Tibial nerve (tissue), 4 donors: ENCODE measurements at places on chromosomes 2 and 18. TPM values are rescaled to one million over a fixed set of nuclear protein-coding genes. Genes with fewer than 3 reads are reported as not detected.

The CKAP2L gene
- not detected for total RNA-seq

DNA sequence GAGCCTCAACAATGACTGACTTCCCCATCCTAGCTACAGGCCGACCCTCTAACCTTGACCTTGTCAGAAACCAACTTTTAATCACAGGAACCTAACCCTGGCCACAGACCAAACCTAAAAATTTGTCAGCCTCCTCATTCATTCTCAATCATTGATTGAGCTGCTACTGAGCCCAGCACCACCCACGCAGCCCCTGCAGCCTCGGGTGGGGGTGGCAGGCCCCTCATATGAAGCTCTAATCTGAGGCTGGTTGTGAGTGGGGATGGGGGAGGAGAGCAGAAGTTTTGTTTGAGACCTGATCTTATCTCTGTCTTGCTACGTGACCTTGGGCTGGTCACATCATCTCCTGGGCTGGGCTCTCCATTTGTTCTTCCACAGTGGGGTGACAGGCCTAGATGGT lies 99.5 kb upstream of the EPAS1 start:
- no peak for DNase-seq

DNA sequence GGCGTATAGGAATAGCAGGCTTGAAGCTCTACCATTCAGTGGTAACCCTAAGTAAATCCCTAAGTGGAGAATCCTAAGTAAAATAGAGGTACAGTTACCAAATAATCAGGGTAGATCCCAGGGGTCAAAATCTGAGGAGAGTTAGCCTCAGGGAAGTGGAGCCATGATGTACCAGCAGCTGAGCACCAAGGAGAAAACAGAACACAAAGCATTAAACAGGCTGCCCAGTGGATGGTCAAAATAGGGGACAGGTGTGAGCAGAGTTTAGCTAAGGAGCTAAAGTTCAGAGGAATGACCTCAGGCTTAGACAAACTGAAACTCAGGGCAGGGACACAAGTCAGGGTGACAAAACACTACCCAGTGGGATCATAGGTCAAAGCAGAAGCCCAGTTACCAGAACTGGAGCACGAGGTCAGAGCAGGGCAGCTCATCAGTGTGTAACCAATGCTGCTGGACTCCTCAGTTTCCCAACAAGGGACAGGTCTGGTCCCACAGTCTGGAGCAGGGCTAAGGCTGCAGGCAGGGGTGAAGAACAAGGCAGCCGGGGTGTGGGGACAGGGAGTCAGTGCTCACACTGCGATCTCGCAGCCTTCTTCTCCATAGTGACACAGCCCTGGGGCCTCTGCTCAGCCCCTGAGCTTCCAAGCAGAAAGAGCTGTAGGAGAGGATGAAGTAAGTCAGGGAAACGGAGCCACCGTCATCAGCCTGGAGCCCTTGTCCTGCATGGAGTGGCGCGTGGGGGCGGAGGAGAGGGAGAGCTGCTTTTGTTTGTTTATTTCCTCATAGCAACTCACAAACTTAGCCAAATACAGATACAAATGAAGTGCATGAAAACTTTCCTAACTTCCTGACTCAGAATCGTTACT lies 264.0 kb downstream of the MREG start:
- peak; percentile 49 for DNase-seq

DNA sequence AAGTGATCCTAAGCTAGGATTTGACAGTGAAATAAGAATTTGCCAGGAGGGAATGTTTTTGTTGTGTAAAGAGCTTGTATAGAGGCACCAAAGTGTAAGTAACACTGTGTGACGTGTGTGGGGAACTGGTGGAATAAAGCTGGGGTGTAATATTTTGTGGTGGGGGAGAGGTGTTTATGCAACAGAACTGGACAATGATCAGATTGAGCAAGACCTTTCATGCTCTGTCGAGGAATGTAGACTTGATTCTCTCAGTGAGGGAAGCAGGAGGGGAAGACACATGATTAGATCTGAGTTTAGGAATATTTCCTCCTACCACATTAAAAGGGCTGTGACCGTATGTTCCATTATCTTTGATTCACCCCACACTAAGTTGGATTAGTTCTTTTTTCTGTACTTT lies 43.6 kb downstream of the EFEMP1 start:
- DNase-seq = no peak

DNA sequence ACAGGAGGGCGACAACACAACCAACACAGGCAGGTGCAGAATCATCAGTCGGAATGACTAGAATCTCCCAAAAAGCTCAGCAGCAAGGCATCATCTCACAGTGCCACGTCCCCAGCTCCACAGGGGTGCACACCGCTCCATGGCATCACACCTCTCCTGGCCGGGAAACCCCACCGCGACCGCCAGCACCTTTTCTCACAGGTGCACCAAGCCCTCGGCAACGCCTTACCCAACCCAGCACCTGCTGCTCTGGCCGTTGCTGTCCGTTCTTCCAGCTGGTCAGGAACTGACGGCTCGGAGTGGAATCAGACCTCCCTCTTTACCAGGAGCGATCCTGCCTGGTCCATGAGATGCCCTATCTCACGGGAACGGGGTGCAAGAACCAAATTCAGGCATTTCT lies 61.3 kb downstream of the ZNF516 start:
- DNase-seq = no peak

DNA sequence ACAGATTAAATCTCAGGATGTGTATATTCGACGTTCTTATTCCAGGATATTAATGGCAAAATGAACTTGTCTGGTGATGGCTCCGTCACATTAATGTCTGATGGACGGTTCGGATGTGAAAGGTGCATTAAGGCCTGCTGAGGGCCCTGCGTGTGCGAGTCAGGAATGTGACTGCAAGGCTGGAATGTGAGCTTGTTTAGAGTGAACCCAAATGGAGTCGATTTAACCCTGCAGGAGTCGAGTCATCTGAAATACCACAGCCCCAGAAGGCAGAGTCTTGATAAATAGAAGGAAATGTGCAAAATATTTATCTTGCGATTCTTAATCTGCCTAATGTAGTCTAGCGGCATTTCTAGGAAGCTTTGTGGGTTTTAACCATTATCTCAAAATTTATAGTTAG lies 44.3 kb downstream of the RDH14 start:
- DNase-seq = no peak
